ENCODE measurements at places on chromosomes 4 and X.

DNA sequence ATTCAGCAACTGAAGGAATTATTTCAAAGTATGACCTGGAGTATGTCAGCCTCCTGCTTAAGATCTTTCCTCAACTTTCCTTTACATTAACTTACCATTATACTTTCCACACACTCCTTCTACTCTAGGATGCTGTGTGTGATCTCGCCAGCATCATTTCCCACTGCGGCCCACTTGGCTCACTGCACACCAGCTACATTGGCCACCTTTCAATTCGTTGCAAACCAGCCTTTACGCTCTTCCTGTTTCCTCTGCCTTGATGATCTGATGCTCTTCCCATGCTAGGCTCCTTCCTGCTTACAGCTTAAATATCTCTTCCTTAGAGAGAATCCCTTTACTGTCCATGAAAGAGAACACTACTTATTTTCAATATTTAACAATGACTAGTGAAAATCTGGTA, 95.1 kb downstream of the GPM6A start:
- no peak for DNase-seq

DNA sequence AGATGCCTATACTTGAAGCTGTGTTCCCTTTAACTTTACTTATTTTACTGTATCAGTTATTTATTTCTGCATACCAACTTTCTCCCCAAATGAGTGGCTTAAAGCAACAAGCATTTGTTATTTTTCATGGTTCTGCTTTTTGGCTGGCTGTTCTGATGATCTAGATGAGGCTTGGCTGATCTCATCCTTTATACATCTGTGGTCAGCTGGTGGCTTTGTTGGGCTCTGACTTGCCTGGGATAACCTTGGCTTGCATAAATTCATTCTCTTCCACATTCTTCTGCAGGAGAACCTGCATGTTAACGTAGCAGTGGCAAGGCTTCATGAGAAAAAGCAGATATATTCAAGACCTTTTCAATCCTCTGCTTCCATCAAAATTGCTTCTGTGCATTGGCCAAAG, 1317.6 kb downstream of the ADGRL3 start:
- DNase-seq = no peak

GRCh38 chr4:4780729-4781244, 78.7 kb upstream of the MSX1 start:
- DNase-seq = no peak

DNA sequence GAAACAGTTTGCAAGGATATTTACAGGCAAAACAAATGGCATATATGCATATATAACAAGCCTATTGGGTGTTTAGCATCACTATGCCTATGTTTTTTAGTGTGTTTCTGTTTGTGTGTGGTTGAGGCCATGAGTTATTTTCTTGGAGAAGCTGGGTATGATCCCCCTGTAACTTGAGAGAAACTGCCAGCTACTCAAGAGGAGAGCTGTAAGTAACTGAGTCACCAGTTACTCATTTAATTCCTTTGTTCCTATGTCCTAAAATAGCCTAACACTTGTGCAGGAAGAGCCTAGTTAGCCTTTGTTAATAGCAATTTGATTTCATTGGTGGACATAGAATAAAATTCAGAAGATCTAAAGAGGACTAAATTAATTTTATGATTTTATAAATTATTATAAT, 79.1 kb downstream of the PWWP3B start:
- no peak for DNase-seq

- no peak for DNase-seq
Observed at GRCh38 chr4:174629265-174629664, 107.0 kb upstream of the HPGD start.

GRCh38 chrX:56569378-56570057, 6.1 kb downstream of the UBQLN2 start:
- DNase-seq = no peak

GRCh38 chrX:9829308-9830267, 43.4 kb downstream of the SHROOM2 start:
- no peak for DNase-seq

- DNase-seq = no peak
Observed at GRCh38 chr4:173024203-173024602, 144.4 kb upstream of the GALNT7 start.

GRCh38 chrX:39828971-39829370, 268.8 kb downstream of the BCOR start:
- no peak for DNase-seq

- DNase-seq = no peak
Observed at GRCh38 chrX:112081781-112082652, 559 bp downstream of the TRPC5 start.

DNA sequence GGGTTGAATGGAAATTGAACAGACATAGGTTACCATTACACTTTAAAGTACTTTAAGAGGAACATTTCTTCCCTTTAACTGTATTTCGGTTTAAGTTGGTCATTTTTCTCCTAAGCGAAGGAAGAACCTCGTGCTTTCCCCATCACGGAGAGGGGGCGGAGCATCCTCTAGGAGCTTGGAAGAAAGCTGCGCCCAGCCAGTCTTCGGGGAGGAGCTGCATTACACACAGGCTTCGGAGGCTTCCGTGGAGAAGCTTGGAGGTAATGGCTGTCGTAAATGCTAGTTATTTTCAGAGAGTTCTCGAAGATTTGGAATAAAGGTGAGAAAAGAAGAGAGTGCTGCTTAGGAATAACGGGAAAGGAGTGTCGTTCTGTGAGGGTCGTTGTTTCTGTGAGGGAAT, at the start of gene PWWP3B:
Gene PWWP3B (plus strand): TSS at position 199 of the 400 bp plus-strand sequence. CDS start 37,128 bp downstream, outside the sequence.
- no peak for DNase-seq

DNA sequence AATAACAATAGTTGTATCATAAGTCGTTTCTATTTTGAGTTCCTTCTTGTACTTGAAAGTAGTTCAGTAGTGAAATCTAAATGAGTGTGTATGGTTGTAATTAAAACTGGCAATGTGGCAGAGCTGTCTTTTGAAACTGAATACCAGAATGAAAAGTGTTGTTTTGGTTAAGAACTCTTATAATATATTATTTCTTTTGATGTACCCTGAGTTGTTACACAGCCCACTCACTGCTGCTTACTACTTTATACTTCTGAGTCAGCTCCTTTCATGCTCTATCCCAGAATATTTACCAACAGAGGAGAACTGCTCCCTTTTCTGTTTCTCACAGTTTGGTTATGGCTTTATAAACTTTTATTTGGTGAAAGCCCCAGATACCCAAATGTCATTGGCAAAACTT, 28.8 kb downstream of the FAM199X start:
- DNase-seq = no peak

DNA sequence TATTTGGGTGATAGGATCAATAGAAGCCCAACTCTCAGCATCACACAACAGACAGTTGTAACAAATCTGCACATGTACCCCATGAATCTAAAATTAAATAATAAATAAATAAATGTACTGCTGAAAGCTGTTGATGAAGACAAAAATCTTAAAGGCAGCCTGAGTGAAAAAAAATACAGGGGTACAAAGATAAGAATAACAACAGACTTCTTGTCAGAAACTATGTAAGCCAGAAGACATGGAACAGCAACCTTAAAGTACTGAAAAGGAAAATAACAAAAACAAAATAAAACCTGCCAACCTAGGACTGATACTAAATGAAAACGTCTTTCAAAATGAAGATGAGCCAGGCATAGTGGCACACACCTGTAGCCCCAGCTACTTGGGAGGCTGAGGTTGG, 25.0 kb upstream of the PDLIM5 start:
- no peak for DNase-seq

GRCh38 chrX:12758291-12758690, 32.9 kb upstream of the PRPS2 start:
- no peak for DNase-seq

GRCh38 chrX:56519642-56520041, 43.8 kb upstream of the UBQLN2 start:
- DNase-seq = no peak

DNA sequence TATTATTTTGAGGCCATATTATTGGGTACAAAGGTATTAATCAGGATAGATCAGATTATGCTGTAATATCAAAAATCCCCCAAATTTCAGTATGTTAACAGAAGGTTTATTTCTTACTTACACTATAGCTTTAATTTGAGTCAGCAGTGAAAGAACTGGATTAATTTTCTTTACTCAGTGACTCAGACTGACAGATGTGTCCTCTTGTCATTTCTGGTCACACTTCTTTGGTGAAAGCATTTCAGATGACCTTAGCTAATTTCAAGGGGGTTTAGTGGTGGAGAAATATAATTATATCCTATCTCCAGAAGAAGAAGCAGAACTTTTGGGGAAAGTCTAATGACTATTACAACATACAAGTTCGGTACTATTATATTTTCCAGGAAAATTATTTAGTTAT, 12.4 kb downstream of the DDIT4L start:
- no peak for DNase-seq

GRCh38 chr4:47391256-47391655, 72.2 kb downstream of the COMMD8 start:
- DNase-seq = no peak

DNA sequence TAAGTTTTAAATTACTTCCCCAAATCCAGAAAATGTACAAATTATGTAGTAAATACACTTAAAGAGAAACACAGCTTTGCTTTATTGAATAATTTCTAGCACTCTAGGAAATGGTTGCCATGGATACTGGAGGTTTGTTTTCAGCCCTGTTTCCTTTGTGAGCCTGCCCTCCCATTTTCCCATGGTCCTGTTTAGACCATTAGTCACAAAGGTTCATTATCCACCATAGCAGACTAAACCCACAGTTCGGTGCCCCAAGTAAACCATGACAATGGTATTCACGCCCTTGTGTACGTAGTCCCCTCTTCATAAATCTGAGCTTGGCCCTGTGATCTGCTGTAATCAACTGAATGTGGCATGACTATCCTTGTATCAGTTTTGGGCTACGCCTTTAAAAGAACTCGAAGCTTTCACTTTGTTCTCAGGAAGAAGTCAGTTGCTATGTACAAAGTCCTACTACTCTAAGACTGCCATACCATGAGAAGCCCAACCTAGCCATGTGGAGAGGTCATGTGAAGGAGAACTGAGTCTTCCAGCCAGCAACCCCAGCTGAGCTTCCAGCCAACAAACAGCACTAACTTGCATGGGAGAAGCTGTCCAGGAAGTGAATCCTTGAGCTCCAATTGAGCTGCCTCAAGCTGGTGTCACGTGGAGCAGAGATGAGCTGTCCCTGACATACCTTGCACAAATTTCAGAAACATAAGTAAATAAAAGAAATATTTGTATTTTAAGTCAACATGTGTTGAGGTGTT, 300.4 kb downstream of the LDB2 start:
- no peak for DNase-seq

- no peak for DNase-seq
Observed at GRCh38 chr4:2059726-2060602, 837 bp downstream of the NAT8L start.

DNA sequence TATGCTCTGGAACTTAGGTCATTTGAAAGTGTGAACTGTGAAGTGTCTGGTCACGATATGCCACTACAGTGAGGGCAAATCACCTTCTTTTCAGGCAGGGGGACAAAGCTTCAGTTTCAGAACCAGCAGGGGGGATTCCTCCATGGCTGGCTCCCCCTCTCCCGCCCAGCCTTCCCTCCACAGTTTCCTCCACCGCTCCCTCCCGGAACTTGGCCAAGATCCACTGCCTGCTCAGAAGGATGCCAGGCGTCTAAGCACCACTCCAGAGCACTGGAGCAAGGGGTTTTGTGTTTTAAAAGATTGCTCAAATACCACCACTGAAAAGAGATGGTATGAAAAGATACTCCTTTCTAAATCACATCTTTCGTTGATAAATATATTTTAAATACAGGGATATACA, 126.9 kb downstream of the ELOVL6 start:
- no peak for DNase-seq

GRCh38 chrX:104041003-104041402, 1.2 kb downstream of the H2BW2 start:
- DNase-seq = no peak

DNA sequence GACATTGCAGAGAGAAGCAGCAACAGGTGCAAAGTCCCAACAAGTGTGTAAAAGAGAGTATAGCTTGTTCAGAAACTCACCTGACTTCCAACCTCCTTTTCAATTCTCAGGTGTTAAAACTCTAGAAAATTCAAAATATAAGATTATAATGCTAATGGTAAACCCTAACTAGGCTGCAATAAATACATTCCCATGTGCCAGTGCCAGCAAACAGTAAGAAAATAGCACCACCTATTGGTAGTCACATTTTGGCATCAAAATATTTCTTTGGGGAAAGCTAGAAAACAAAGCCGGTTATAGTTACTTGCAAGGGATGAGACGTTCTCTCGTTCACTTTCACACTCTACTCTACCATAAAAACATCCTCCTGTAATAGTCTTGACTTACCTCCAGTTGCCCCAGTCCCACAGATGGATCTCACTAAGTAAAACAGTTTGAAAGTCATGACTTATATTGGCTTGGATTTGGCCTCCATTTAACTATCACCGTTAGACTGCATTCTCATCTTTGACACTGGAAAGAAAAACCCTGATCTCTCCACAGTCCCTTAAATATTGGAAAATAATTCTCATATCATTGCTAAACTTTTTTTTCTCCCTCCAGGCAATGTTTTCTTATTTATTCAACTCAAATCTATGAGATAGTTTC, 9.6 kb downstream of the BMP3 start:
- peak; percentile 31 for DNase-seq

GRCh38 chr4:88880501-88881226, 176.3 kb downstream of the FAM13A start:
- DNase-seq = no peak

- DNase-seq = peak; percentile 45
Observed at GRCh38 chr4:82268050-82268825, 105.6 kb downstream of the HNRNPD start.
